ENCODE measurements at places on chromosomes 7 and 10.
A peak's percentile ranks its signal among the peaks of the same experiment; 100 is the strongest.

DNA sequence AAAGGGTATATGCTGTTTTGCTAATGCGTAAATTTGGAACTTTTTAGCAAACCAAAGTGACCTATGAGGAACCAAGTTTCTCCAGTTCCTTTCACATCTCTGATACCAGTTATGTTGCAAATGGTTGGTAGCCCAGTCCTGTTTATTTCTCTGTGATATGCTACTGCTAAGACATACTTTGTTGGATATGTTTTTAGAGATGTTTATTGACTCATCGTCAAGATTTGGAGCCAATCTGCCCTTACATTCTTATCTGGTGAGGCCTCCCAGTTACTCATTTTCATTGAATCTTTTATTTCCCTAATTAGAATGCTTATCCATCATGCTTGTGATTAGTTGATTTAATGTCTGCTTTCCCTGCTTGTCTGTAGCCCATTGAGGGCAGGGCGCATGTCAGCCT lies 58.9 kb downstream of the LRGUK start:
- H3K4me3 ChIP-seq = no peak overlapping the region
- no peaks in the 10 kb centered on the region for H3K4me1 ChIP-seq
- H3K36me3 ChIP-seq = no peaks in the 10 kb centered on the region
- H3K27me3 ChIP-seq = no peaks in the 10 kb centered on the region

DNA sequence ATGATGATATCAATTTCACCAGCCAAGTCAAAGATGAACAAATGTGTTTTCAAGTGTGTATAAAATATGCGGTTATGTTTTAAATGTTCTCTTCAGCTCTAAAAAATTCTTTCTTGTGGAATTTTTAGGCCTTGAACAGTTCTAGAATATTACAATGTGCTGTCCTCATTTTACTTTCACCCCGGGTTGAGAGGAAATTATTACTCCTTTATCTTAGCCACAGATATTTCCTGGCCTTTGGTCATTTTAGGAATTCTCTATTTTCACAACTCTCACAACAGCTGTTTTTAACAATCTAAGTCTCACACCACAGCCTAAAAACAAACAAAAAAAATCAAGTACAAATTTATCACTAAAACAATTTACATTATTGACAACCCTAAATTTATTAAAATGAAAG lies 112.2 kb upstream of the HGF start:
- H3K27ac ChIP-seq = no peak overlapping the region
- no peak for DNase-seq
- H3K27me3 ChIP-seq = no peaks in the 10 kb centered on the region
- no peak overlapping the region for H3K4me3 ChIP-seq

- no peak for DNase-seq
- no peaks in the 10 kb centered on the region for H3K4me1 ChIP-seq
- no peak overlapping the region for H3K27ac ChIP-seq
- no peaks in the 10 kb centered on the region for H3K36me3 ChIP-seq
Measured at GRCh38 chr7:79376299-79377025, 77.0 kb downstream of the MAGI2 start.

DNA sequence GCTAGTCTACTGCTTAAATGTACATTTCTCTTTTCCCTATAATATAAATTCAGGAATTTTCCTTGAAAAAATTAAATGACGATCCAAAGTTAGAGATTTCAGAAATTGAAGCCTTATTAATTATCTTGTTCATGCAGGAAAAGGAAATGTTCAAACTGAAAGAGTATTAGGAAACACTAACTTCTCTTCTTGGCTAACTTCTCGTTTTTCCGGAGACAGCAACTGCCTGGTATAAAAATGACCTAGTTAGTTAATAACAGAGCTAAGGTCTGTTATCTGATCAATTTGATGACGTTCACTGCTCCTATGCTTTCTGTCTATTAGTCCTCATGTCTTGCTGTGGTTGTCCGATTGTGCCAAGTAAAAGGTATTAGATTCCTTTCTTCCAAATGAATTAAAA lies 212.5 kb downstream of the DGKB start:
- peaks cover 8% of the 10 kb centered on the region for H3K4me1 ChIP-seq
- no peak for DNase-seq
- no peaks in the 10 kb centered on the region for H3K27me3 ChIP-seq

- H3K4me1 ChIP-seq = peaks cover 5% of the 10 kb centered on the region
- H3K27me3 ChIP-seq = no peaks in the 10 kb centered on the region
- no peaks in the 10 kb centered on the region for H3K36me3 ChIP-seq
- H3K4me3 ChIP-seq = no peak overlapping the region
- H3K27ac ChIP-seq = no peak overlapping the region
Measured at GRCh38 chr10:109358325-109358724, 565.0 kb downstream of the XPNPEP1 start.

DNA sequence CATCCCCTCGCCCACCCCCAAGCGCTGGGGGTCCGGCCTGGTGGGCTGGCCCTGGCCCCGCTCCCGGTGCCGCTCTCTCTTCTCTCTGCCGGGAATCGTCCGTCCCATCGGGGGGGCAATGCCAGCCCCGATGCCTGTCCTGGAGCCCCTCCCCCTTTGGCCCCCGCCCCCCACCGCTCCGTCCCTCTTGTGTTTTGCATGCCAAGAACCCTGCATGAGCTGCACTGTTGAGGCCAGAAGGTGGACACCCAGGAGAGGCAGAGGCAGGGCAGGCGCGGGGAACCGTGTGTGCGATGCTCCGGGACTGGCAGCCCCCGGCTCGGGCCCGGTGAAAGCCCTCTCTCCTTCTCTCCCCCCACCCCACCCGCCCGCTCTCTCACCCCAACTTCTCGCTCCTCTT lies 22.1 kb upstream of the HSPB1 start:
- peaks cover 84% of the 10 kb centered on the region for H3K27me3 ChIP-seq
- H3K4me1 ChIP-seq = peaks cover 8% of the 10 kb centered on the region
- no peak overlapping the region for H3K4me3 ChIP-seq
- no peak overlapping the region for H3K27ac ChIP-seq
- no peaks in the 10 kb centered on the region for H3K36me3 ChIP-seq
- DNase-seq = peak; percentile 57

DNA sequence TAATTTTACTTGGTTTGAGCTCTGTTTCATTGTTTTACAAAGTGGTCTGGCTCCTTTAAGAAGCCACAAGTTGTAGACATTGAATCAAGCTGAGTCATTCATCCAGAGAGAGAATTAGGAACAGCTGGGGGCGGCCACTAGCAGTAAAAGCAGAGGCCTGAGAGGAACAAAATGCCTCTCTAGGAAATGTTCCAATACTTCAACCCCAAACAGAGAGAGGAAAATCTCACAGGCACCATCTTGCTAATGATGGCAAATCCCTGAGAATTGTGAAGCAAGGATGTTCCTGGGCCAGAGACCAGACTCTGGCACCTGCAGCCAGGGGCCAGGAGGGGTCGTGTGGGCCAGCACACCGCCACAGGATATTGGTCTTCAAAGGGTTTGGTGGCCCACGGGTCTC lies 26.5 kb upstream of the TRIL start:
- no peaks in the 10 kb centered on the region for H3K36me3 ChIP-seq
- peaks cover 32% of the 10 kb centered on the region for H3K4me1 ChIP-seq
- no peak overlapping the region for H3K4me3 ChIP-seq
- peak overlapping the region; percentile 71 for H3K27ac ChIP-seq
